ENCODE measurements at places on chromosomes 13 and 19.

DNA sequence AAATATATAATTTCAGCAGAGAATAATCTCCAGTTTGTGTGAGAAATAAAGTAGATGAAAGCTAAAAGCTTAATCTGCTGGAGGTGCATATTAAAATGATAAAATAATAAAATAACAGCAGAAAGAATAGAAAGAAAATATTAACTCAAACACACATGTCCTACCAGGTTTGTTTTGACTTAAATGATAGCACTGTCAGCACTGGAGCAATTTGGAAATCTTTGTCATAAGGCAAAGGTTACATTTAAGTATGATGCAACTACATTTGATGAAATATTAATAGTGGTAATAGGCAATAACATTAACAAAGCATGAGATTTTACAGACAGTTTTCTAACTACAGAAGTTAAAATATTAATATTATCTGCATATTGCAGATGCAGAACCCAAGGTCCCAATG is 2380.1 kb downstream of the PCDH9 start:
- DNase-seq = no peak

DNA sequence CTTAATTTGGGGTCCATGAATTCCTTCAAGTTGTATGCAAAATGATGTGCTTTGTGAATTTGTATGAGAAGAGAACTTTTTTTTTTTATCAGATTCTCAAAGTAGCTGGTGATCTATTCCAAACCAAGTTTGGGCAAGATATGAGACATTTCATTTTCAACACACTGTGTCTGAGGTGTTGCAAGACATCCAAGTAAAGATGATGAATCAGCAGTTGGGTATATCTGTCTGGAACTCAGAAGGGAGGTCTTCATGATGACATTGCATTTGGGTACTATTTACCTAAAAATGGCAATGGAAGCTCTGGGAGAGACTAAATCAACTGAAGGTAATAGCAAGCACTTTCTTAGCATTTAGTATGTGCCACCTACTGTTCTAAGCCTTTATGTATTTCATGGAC is 2.8 kb downstream of the FAM124A start:
- DNase-seq = no peak

- no peak for DNase-seq
Observed at GRCh38 chr19:40622773-40623075, 21.6 kb downstream of the LTBP4 start.

GRCh38 chr19:8510589-8511115 is 3.3 kb downstream of the ZNF414 start:
- DNase-seq = no peak

DNA sequence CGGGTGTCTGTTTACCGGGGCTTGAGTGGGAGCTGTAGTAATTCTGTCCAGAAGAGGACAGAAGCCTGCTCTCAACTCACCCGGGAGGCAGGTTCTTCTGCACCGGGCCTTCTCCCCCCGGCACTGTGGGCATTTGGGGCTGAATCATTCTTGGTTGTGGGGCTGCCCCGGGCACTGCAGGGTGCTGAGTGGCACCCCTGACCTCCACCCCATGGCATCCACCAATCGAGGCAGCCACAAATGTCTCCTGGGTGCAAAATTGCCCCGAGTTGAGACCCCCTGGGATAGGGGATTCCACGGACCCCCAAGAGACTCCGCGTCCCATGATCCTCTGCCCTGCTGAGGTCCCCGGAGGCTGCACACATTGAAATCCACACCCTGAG is 68.8 kb downstream of the GNG7 start:
- no peak for DNase-seq

DNA sequence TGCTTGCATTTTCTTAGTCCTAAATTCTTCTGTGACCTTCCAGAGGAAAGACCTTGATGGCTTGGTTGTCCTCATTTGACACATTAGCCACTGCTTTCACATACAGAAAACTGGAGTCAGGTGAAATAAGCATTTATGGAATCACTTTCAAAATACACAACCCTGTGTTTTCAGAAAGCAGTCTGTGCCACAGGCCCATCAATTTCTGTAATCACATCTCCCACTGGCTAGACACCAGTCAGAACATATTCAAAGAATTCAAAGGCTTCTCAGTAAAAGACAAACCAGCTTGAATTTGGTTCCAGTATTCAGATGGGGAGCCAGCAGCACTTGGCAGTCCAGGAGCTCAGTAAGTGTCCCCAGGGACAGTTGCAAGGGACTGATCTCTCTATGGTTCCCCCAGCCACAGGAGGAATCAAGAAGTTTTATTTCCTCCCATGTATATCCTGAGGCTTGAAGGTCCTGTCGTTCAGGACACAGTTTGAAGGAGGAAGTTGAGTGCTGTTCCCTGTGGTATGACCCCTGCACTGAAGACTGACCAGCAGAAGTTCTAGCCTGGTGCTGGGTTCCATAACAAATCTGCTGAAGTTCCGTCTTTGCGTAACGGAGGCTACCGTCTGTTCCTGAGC is 214.3 kb downstream of the FOXO1 start:
- DNase-seq = no peak

Measured in activated T-cell treated with anti-CD3 and anti-CD28 coated beads, Interleukin-2, amount 50 U/mL, for 48 hours (primary cell).